Naive B cell (primary cell): ENCODE measurements at places on chromosomes 1 and 21. TPM values are rescaled to one million over a fixed set of nuclear protein-coding genes. Genes with fewer than 3 reads are reported as not detected.

GRCh38 chr1:225670806-225671733, 18.1 kb upstream of the ENAH start:
- H3K4me1 ChIP-seq, result peaks cover 6% of the 10 kb centered on the region
- no peak overlapping the region for H3K27ac ChIP-seq
- H3K36me3 ChIP-seq, result no peaks in the 10 kb centered on the region
- no peak overlapping the region for H3K4me3 ChIP-seq

DNA sequence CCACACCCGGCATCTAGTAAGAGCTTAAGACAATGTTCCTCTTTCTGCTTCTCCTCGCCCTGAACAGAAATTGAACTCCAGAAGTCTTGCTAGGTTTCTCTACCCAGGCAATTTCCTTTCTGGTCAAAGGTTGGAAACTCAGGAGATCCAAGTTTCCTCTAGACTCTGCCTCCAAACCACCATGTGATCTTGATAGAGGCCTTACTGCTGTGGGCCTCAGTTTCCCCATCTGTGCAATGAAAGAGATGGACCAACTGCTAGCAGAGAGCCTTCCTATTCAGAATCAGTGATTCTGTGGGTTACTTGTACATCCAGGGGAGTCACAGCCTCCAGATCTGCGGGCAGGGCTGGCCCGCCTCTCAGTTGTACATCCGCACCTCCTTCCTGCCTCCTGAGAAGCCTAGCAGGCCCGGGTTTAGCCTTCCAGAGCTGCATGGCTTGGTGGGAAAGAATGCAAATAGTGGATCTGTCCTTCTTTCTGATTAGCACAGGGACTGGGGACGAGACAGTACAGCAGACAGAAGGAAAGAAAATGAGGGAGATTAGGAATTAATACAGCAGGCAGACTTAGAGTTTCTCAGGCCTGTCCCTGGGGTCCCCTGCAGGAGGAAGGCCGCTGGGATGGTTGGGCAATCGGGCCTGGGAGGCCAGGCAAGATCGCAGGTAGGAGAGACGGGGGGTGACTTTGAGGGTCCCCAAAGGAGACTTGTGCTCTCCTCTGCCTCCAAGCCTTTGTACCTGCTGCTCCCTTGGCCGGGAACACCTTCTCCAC, 83.9 kb downstream of the PAX7 start:
- peaks cover 11% of the 10 kb centered on the region for H3K4me1 ChIP-seq
- H3K4me3 ChIP-seq, result no peak overlapping the region
- H3K27ac ChIP-seq, result no peak overlapping the region
- DNase-seq, result no peak

DNA sequence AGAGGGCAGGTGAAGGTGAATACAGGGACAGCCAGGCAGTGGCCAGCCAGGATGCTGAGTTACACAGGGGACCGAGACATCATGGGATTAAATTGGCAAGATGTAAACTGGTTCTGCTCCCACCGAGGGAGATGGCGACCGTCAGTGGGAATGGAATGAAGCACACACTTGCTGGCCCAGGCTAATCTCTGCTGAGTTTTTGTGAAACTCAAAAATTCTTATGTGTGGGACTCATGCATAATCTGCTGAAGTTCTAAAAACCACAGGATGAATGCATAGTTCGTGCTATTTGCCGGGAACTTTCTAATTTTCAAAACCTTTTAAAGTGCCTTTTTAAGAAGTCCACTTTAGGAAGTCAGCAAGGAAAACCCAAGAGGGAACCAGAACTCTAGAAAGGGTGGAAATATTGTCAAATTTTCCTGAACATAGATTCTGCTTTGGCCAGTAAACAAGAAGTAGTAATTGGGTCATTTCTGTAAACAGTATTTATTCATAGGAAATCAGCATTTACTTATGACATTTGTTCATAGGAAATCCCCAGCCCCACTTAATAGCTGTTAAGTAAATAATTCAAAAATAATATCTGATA, 85.4 kb upstream of the ROR1 start:
- H3K36me3 ChIP-seq, result no peaks in the 10 kb centered on the region
- no peak overlapping the region for H3K4me3 ChIP-seq
- no peak overlapping the region for H3K27ac ChIP-seq
- H3K4me1 ChIP-seq, result no peaks in the 10 kb centered on the region

GRCh38 chr1:40187399-40187798, 26.2 kb downstream of the RLF start:
- no peak overlapping the region for H3K4me3 ChIP-seq
- H3K36me3 ChIP-seq, result peaks cover 12% of the 10 kb centered on the region
- no peak for DNase-seq
- H3K27ac ChIP-seq, result peak overlapping the region; percentile 63

Gene PCNT
- polyA plus RNA-seq, result 4.7 TPM

Gene TMEM52
- polyA plus RNA-seq, result not detected
